ENCODE measurements at places on chromosomes 11 and 22. TPM values are rescaled to one million over a fixed set of nuclear protein-coding genes. Genes with fewer than 3 reads are reported as not detected.

- no peaks in the 10 kb centered on the region for H3K27me3 ChIP-seq
- H3K36me3 ChIP-seq: no peaks in the 10 kb centered on the region
- H3K4me1 ChIP-seq: no peaks in the 10 kb centered on the region
These were observed 101.1 kb upstream of the APOA1 start for GRCh38 chr11:116938471-116939070.

DNA sequence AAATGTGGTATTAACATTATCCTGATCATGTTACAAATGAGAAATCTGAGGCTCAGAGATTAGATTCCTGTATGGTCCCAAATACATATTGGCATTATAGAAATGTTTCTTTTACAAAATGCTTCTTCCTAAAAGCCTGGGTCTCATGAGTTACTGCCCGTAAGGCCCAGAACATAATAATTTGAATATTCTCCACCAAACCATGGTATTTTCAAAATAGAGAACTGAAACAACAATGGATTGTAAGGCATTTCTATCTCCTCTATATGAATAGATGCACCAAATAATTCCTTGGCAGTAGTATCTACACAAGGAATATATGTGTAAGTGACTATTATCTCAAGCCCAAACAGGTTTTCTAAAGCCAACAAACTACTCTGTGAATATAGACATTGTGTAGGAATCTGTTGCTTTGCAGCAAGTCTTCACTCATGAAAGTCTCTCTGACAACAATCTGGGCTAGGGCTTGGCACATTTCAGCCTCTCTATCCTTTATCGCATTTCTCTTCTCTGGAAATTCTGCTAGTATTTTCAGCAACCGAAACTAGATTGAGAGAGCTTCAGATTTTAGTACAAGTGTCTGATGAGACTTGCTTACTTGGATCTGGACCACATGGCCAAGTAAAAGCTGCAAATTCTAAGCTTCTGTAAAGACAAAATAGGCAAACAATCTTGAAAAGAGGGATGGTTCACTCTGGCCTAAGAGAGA lies 112.8 kb upstream of the ARHGAP20 start:
- no peak overlapping the region for H3K27ac ChIP-seq
- H3K4me1 ChIP-seq: no peaks in the 10 kb centered on the region
- H3K4me3 ChIP-seq: no peak overlapping the region
- H3K27me3 ChIP-seq: no peaks in the 10 kb centered on the region
- no peaks in the 10 kb centered on the region for H3K36me3 ChIP-seq

The OR10D3 gene
- not detected for total RNA-seq

The NCR3LG1 gene
- total RNA-seq: 5.2 TPM

GRCh38 chr22:22094514-22094913 lies 111.9 kb upstream of the TOP3B start:
- no peak for DNase-seq
- H3K36me3 ChIP-seq: no peaks in the 10 kb centered on the region
- H3K27ac ChIP-seq: no peak overlapping the region
- H3K4me3 ChIP-seq: no peak overlapping the region

- DNase-seq: no peak
- no peaks in the 10 kb centered on the region for H3K27me3 ChIP-seq
- H3K36me3 ChIP-seq: no peaks in the 10 kb centered on the region
These were observed 17.1 kb downstream of the FAR1 start for GRCh38 chr11:13685461-13686108.

DNA sequence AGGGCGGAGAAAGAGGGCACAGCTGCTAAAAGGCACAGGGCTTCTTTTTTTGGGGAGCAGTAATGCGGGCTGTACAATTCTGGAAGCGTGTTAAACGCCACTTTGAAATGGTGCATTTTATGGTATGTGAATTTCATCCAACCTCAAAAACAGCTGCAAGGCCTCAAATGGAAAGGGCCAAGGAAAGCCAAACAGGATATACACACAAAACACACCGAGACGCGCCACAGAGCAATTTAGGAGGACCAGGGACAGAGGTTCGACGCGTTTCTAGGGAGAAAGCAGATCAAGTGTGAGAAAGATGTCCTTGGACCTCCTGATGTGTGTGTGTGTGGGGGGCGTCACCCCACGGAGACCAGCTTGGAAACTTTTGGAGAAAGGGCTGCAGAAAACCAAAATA lies 31.1 kb downstream of the TSPAN4 start:
- no peaks in the 10 kb centered on the region for H3K36me3 ChIP-seq
- no peaks in the 10 kb centered on the region for H3K4me1 ChIP-seq
- no peak overlapping the region for H3K27ac ChIP-seq
- DNase-seq: no peak
- H3K4me3 ChIP-seq: no peak overlapping the region

The CASP5 gene
- not detected for total RNA-seq

The ARHGAP20 gene
- 0.30 TPM for total RNA-seq

DNA sequence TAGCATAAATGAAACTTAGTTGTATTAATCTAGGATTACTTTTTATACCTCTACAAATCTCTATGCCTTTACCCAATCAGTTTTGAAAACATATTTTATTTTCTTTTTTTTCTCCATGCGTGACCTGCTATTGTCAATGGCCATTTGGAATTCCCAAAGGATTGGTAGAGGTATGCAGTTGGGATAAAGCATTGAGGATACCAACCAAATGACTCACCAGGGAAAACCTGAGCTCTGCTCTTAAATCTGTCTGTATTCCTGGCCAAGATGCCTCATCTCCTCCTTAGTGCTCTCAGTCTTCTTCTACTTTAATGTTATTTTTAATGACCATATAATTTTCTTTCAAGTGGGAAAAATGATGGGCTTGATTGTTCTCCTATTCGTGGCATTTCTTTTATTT lies 61.9 kb downstream of the EHF start:
- no peaks in the 10 kb centered on the region for H3K4me1 ChIP-seq
- no peaks in the 10 kb centered on the region for H3K27me3 ChIP-seq

The KIRREL3 gene
- 0.07 TPM for total RNA-seq

GRCh38 chr22:42648368-42649245 lies 585 bp downstream of the CYB5R3 start:
- peaks cover 45% of the 10 kb centered on the region for H3K4me1 ChIP-seq
- DNase-seq: no peak
- no peaks in the 10 kb centered on the region for H3K36me3 ChIP-seq
- peak overlapping the region; percentile 100 for H3K4me3 ChIP-seq
- peak overlapping the region; percentile 80 for H3K27ac ChIP-seq

DNA sequence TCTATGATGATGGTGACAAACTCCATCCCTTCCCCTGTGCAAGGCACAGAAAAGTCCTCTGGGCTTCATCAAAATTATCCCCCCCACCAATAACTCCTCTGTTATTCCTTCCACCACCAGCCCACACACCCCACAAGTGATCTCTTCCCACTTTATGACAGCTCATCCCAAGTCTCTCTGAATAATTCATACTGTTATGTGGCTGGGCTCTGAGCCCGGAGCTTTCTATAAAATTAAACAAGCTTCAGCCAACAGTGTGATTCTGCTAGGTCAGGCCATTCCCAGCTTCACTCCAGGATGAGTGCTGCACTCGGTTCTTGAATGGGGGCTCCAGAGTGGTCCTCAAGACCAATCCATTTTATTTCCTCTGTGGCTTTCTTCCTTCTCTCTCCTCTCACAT lies 83.0 kb downstream of the INSC start:
- H3K27me3 ChIP-seq: no peaks in the 10 kb centered on the region
- no peaks in the 10 kb centered on the region for H3K36me3 ChIP-seq
- H3K4me1 ChIP-seq: no peaks in the 10 kb centered on the region
- no peak for DNase-seq

GRCh38 chr11:124493016-124493655 lies 47.6 kb upstream of the OR8B8 start:
- no peaks in the 10 kb centered on the region for H3K36me3 ChIP-seq
- H3K4me3 ChIP-seq: no peak overlapping the region
- no peaks in the 10 kb centered on the region for H3K27me3 ChIP-seq
- H3K27ac ChIP-seq: no peak overlapping the region

DNA sequence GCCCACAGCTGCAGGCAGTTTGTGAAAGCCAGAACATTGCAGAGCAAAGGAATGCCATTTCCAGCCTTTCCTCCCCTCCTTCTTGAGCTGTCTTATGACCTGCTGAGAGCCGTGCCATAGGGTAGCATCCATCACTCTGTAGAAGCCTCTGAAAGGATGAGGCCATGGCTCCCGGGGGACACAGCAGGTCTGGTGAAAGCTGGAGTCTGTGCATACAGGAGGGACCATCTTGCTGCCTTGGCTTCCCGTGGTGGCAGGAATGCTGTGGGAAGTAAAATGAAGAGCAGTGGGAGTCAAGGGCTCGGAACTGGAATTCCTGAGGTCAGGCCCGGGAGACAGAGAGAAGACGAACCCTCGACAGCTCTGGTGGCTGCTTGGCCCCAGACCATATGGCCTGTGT lies 30.9 kb downstream of the ANO1 start:
- peak; percentile 11 for DNase-seq
- H3K4me3 ChIP-seq: no peak overlapping the region
- no peaks in the 10 kb centered on the region for H3K27me3 ChIP-seq
- H3K4me1 ChIP-seq: peaks cover 11% of the 10 kb centered on the region
- H3K36me3 ChIP-seq: no peaks in the 10 kb centered on the region

All from cardiac muscle cell (in vitro differentiated cells and primary cell).